Testis (tissue), 5 donors: ENCODE measurements at places on chromosomes 12 and 14. TPM values are rescaled to one million over a fixed set of nuclear protein-coding genes. Genes with fewer than 3 reads are reported as not detected.

- DNase-seq, result no peak
These were observed 888 bp upstream of the CCDC197 start for GRCh38 chr14:93996130-93996695.

- DNase-seq, result no peak
These were observed 96.9 kb downstream of the PIWIL1 start for GRCh38 chr12:130434560-130434959.

Gene KERA
- not detected for polyA plus RNA-seq

GRCh38 chr12:123712780-123713319 is 697 bp downstream of the ATP6V0A2 start:
- DNase-seq, result no peak

- no peak for DNase-seq
These were observed 44.8 kb downstream of the GCH1 start for GRCh38 chr14:54857830-54858269.

Gene EIF2S3B
- 4.1 TPM for polyA plus RNA-seq

DNA sequence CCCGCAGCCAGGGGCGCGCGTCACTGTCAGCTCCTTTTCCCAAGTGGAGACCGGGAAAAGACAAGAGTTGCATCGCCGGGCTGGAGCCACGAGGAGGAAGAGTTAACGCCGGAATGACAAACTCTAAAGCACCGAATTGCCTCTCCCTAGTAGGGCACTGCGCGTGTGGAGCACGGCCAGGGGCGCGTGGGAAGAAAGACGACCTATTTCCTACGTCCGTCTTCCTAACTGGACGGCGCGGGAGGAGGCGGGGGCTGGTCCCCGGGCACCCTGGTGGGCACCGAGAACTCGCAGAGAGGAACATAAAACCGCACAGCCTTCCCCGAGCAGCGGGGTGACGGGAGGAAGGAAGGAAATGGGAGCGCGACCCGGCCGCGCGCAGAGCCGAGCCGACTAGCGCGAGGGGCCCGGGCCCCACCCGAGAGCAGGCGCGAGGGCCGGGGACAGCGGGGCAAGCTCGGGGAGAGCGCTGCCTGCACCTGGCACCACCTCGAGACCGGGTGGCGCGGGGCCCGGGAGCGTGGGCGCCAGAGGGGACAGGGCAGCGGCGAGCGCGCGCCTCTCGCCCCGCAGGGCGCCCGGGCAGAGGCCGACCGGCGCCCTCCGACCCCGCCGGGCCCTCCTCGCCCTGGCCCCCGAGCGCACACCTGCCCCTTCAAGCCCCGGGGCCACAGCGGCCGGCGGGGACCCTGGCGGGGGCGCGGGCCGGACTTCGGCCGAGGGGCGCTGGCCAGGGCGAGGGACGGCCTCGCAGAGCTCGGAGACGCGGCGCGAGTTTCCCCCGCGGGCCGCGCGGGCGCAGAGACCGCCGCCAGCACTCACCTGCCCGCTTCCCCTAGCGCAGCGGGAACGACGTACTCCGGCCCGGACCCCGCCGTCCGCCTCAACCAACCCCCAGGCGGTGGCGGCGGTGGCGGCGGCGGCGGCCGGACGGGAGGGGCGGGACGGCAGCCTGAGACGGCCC is at the start of gene SETD3:
SETD3 (minus strand) TSS at position 954 of the 964 bp plus-strand sequence. CDS start 15,054 bp downstream, outside the sequence.
- DNase-seq, result peak; percentile 63

DNA sequence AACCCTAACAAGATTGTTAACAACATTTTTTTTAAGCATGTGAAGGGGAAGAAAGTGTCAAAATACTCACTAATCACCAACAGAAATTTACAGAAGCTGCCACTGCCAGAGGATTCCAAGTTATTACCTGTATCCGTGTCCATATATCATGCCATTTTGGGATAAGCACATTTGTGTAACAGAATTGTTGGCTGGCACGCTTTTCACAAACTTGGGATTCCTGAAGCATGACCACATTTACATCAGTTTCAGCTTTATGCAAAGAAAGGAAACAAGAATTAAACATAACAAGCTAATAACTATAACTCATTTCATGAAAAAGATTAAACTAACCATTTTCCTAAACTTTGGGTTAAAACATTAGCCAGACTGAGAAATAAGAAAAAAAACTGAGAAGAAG is 5.9 kb downstream of the NEMP1 start:
- no peak for DNase-seq

DNA sequence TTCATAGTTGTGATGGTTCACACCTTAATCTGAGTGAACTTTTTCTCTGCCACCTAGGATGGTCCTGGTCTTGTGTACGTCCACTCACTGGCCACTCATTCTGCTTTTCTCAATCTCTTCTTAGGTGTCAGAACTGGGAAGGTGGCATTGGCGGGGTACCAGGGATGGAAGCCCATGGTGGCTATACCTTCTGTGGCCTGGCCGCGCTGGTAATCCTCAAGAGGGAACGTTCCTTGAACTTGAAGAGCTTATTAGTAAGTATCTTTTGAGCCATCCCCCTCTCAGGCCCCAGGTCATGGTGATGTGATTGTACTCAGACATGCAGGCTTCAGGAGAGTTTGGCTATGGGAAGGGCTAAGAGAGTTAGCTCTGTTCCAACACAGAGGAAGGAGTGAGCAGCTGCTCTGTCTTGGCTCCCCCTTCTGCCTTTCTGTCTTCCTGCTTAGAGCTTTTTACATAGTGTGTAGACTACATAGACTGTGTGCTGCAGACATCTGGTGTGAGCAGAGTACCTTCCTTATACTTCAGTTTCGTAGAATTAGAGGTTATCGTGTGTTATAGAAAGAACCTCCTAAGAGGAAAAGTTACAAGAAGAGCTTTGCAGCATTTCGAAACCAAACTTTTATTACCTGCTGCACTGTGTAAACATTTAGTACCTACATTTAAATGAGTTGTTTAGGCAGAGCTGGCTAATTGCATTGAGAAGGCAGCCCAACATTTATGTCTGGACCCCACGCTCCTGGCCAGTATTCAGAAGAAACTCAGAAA is 54.2 kb downstream of the FNTB start:
- DNase-seq, result no peak

Gene BEGAIN
- polyA plus RNA-seq, result 4.5 TPM

- no peak for DNase-seq
These were observed 3.0 kb downstream of the FOXJ2 start for GRCh38 chr12:8035440-8036010.
